ENCODE measurements at places on chromosomes 12 and 14.

GRCh38 chr12:31772685-31773222 lies 43.9 kb upstream of the AMN1 start:
- no peak for DNase-seq

DNA sequence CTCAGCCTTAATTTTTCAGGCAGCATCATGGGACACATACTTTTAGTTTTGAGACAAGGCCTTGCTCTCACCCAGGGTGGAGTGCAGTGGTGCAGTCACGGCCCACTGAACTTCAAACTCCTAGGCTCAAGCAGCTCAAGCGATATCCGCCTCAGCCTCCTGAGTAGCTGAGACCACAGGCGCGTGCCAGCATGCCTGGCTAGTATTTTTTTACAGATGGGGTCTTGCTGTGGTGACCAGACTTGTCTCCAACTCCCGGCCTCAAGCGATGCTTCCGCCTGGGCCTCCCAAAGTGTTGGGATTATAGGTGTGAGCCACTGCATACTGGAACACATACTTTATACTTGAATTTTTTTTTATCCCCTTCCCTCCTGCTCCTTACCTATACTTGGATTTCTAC lies 2.8 kb downstream of the RDH5 start:
- no peak for DNase-seq

DNA sequence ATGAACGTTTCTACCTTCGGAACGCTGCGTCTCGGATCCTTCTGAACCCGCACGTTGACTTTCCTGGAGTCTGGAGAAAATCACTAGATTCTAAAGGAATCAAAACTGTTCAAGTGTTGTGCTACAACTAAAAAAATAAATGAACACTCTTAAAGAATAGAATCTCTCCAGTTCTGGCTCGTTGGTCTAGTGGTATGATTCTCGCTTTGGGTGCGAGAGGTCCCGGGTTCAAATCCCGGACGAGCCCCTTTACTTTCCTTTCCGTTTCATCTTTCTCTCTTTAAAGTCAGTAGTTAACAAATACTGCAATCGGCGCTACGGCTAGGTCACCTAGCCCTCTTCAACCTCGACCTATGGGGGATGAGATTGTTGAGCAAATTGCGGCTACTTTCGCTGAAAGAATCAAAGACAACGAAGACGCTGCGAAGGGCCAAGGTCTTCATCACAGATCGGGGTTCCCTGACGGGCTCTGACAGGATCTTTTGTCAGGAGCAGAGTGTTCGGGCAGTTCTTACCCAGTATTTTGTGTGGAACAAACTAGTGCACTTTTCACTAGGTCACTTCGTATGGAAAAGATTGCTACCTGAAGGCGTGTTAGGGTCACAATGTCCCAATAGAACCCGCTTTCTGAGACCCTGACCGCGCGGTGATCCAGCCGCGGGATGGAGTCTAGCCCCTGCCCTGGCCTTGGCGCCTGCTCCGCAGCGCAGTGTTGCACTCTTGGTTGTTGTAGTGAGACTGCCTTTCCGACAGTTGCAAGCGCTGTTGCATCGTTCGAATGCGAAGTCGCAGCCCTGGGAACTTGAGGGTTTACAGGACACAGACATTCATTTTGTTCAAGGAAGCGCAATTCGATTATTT lies 8.4 kb downstream of the OR6S1 start:
- DNase-seq = no peak

- DNase-seq = no peak
Measured at GRCh38 chr12:111261911-111262676, 106.8 kb downstream of the PHETA1 start.

GRCh38 chr12:65536876-65537681 lies 258.6 kb downstream of the MSRB3 start:
- DNase-seq = no peak

DNA sequence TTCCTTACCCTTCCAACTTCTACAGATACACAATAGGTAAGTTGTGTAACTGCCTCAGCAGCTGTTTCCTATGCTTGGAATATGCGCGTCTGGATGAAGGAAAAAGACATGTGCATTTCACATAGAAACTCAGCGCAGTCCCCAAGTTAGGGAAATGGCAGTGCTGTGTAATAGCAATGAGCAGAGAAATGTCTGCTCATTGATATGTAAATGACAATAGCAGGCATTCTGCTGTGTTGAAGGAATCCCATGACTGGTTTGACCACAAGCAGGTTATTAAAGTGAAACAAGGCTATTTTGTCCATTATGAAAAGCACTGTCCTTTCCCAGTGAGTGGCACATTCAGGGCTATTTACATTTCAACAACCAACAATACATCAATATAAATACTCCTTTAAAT lies 106.6 kb downstream of the BTG1 start:
- no peak for DNase-seq

DNA sequence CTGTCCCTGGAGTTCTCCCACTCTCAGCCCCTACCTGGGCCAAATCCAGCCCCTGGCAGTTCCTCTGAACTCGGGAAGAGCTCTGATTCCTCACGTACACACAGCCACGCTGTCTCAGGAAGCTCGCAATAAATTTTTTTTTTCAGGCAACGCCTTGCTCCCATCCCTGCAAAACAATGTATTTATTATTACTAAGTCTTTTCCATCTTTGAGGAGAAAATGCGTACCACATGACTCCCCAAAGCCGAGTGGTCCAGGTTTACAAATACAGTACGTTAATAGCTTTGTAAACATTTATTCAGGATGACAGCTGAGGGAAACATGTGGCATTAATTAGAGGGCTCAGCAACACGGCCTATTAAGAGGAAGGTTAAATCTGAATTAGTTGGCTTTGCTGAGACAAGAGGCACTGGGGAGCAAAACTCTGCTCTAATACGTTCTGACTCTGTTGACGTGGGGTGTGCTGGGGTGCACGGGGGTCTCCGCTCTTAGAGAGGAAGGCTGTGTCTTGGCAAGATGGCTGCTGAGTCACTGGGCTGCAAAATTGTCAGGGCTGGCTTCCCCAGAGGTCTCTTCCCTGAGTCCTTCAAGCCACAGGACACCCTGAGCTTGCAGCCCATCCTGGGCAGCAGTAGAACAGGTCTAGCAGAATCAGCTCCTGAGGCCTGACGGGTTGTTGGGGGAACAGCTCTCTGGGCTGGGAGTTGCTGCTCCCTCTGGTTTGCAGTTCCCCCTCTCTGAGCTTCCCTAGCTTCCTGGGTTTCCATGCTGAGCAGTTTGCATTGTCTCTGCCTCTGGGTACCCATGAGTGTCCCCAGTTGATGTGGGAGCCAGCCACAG lies 185.2 kb upstream of the TBX3 start:
- DNase-seq = no peak

Data from DMS79 (cell line).